ENCODE measurements at places on chromosomes 13 and 19.

DNA sequence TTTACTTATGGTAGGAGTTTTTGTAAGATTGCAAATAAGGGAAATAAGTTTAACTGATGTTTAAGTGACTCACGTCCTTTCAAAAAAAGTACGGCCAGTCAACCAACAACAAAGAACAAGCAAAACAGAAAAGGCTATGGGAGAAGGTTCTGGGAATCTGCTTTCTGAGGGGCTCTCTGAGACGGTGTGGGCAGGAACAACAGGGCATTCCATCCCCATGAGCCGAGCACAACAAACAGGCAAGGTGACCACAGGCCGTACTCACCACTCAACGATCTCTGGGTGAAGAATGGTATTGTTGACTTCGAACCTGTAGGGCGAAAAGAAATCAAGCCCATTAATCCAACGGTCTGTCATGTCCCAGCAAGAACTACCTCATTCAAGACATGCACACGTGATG, 43.8 kb downstream of the PEPD start:
- H3K4me1 ChIP-seq = no peaks in the 10 kb centered on the region
- no peaks in the 10 kb centered on the region for H3K27me3 ChIP-seq
- no peak overlapping the region for H3K4me3 ChIP-seq
- peaks cover 10% of the 10 kb centered on the region for H3K36me3 ChIP-seq

- no peaks in the 10 kb centered on the region for H3K27me3 ChIP-seq
- no peaks in the 10 kb centered on the region for H3K36me3 ChIP-seq
- DNase-seq = no peak
- no peaks in the 10 kb centered on the region for H3K4me1 ChIP-seq
- H3K4me3 ChIP-seq = no peak overlapping the region
Measured at GRCh38 chr13:19185086-19185864, 3.7 kb upstream of the TUBA3C start.

- DNase-seq = peak; percentile 77
- peak overlapping the region; percentile 93 for H3K27ac ChIP-seq
- H3K36me3 ChIP-seq = peaks cover 14% of the 10 kb centered on the region
- peak overlapping the region; percentile 96 for H3K4me3 ChIP-seq
Measured at GRCh38 chr19:11963566-11964355, 1.1 kb upstream of the ZNF763 start.

DNA sequence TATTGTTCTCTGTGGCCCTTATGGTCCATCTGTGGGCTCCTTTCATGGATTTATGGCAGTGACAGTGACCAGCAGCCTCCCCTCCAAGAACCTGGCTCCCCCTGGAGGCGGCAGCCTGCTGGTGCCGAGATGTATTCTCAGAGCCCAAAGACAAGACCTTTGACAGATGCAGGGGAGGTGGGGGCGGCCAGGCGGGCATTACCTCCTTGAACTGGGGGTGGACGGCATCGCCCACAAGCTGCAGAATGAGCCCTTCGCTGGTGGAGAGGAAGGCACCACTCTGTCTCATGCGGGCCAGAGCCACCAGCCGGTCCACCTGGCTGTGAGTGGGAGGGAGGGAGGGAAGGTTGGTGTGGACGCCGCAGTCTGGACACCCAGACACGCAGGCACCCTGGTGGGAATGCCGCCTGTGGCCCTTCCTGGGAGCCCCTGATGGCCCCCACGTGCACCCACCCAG, 6.6 kb downstream of the ISOC2 start:
- H3K27ac ChIP-seq = no peak overlapping the region
- peaks cover 25% of the 10 kb centered on the region for H3K27me3 ChIP-seq
- H3K4me1 ChIP-seq = peaks cover 5% of the 10 kb centered on the region
- peak; percentile 65 for DNase-seq
- H3K4me3 ChIP-seq = no peak overlapping the region
- peaks cover 8% of the 10 kb centered on the region for H3K36me3 ChIP-seq

DNA sequence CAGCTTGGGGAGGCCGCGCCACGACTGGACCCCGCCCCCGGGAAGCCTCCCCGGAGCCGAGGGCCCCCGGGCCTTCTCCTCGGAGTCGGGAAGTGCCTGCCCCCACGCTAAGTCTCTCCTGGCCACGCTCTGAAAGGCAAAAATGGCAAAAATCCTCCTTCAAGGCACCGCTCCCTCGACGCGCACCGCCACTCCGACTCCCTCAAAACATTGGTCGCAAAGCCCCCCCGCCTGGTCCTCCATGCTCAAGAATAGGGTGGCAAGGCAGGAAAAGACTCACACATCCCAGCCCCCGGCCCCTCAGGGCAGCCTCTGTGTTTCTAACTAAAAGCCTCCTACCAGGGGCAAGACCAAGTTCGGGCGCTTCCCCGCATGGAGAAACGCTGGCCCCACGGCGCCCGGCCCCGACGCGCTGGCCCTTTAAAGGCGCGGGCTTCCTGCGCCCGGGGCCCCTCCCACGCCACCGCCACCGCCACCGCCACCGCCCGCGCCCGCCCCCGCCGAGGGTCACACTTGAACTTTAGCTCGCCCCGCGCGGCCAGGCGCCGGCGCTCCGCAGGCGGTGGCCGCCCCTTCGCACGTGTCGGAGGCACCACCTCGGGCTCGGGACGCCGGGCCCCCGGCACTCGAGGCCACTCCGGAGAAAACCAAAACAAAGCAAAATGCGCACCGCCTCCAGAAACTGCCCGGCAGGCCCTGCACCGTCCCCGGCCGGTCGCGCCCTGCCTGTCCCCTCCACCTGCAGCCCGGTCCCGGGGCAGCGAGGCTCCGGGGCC, 1.9 kb downstream of the FOXO1 start:
- H3K36me3 ChIP-seq = peaks cover 12% of the 10 kb centered on the region
- peak overlapping the region; percentile 86 for H3K4me3 ChIP-seq
- no peaks in the 10 kb centered on the region for H3K27me3 ChIP-seq
- peak; percentile 83 for DNase-seq

DNA sequence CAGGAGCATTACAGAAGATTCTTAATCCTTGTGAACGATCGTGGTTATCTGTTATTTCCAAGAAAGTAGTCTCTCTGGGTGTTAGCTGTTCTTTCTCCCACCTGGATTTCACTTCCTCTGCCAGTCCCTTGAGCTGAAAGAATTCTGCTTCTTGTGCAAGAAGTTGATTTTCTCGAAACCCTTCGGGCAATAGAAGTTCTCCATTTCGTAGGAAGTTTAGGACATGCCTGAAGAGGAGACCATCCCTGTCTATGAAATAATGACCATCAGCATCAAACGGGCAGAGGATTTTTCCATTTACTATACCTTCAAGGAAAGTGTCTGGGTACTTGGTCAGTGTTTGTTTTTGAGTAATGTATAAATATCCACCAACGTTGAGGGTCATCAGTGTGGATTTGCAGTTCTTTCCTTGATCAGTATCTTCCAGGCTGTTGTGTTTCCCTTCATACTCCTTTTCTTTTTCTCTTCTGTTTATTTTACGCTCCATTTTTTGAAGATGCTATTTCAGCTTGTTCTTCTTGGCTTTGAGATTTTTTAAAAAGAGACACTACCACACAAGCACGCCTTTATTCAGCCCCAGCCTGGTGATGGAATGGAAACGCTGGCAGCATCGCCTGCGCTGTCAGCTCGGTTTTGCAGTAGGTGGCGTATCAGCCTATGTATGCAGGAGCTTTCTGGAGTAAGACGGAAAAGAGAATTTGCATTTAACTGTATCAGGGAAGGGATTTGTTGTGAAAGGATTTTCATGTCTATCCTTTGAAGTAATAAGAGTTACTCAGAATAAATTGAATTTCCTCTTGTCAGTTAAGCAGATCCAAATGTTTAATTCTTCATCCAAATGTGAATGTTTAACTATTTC, 6.5 kb downstream of the KCTD4 start:
- peaks cover 4% of the 10 kb centered on the region for H3K4me1 ChIP-seq
- no peak overlapping the region for H3K27ac ChIP-seq
- no peak for DNase-seq

GRCh38 chr13:30798776-30799355, 63.5 kb downstream of the ALOX5AP start:
- peaks cover 24% of the 10 kb centered on the region for H3K4me1 ChIP-seq
- no peak overlapping the region for H3K27ac ChIP-seq
- no peak for DNase-seq

- H3K36me3 ChIP-seq = peaks cover 10% of the 10 kb centered on the region
- peaks cover 9% of the 10 kb centered on the region for H3K4me1 ChIP-seq
- no peak overlapping the region for H3K4me3 ChIP-seq
- no peaks in the 10 kb centered on the region for H3K27me3 ChIP-seq
- no peak for DNase-seq
- H3K27ac ChIP-seq = no peak overlapping the region
Measured at GRCh38 chr19:34276614-34277013, 22.3 kb downstream of the GARRE1 start.

GRCh38 chr13:47121092-47121763, 224.4 kb upstream of the HTR2A start:
- no peak for DNase-seq
- no peaks in the 10 kb centered on the region for H3K4me1 ChIP-seq
- no peak overlapping the region for H3K27ac ChIP-seq
- peaks cover 13% of the 10 kb centered on the region for H3K27me3 ChIP-seq
- H3K36me3 ChIP-seq = no peaks in the 10 kb centered on the region

GRCh38 chr13:93859716-93860115, 619.8 kb downstream of the DCT start:
- no peaks in the 10 kb centered on the region for H3K4me1 ChIP-seq
- DNase-seq = no peak
- no peak overlapping the region for H3K4me3 ChIP-seq

DNA sequence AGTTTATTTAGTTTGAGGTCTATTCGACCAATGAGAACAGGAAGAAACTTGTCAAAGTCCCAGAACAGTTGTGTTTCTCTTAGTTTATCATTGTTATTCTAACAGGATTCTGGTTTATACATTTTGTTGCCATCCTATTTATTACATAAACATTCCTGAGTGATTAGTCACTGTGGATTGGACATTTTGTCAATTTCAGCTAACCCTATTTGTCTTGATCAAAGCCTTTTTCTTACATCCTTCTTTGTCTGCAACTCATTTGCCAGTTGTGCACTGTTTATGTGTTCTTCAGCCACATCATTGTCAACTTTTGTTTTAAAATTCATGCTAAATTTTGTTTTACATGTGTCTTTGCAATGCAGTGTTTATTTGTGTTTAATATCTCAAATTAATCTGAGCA, 886.0 kb upstream of the SLC10A2 start:
- no peak overlapping the region for H3K4me3 ChIP-seq
- no peaks in the 10 kb centered on the region for H3K36me3 ChIP-seq
- no peaks in the 10 kb centered on the region for H3K27me3 ChIP-seq

DNA sequence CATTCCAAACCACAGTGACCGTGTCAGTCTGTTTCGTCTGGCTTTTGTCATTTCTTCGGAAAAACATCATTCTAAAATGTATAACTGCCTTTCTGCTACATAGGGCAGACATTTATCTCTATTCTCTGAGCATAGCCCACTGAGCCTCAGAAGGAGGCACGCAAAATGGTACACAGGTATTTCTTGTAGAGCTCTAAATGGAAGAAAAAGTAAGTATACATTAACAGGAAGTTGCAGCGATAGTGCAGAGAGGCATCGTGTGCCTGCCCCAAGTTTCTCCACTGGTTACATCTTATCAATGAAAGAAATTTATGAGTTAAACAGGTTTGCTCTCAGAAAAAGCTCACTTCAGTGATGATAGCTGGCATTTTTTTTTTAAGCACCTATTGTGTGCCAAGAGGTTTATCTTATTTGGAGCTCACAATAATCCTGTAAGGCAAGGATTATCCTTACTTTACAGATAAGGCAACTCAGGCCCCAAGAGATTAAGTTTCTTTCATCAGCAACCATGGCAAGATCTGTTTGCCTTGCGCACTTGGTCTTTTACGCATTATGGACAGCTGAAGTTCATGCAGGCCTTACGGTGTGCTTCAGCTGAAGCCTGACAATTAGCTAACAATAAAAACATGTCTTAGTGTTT, 1.2 kb upstream of the RCBTB2 start:
- H3K27me3 ChIP-seq = peaks cover 2% of the 10 kb centered on the region
- peak overlapping the region; percentile 98 for H3K27ac ChIP-seq
- no peak for DNase-seq
- peak overlapping the region; percentile 93 for H3K4me3 ChIP-seq
- peaks cover 33% of the 10 kb centered on the region for H3K4me1 ChIP-seq

GRCh38 chr13:97307118-97307881, 85.2 kb downstream of the MBNL2 start:
- H3K27ac ChIP-seq = no peak overlapping the region
- H3K4me1 ChIP-seq = no peaks in the 10 kb centered on the region
- H3K27me3 ChIP-seq = no peaks in the 10 kb centered on the region

DNA sequence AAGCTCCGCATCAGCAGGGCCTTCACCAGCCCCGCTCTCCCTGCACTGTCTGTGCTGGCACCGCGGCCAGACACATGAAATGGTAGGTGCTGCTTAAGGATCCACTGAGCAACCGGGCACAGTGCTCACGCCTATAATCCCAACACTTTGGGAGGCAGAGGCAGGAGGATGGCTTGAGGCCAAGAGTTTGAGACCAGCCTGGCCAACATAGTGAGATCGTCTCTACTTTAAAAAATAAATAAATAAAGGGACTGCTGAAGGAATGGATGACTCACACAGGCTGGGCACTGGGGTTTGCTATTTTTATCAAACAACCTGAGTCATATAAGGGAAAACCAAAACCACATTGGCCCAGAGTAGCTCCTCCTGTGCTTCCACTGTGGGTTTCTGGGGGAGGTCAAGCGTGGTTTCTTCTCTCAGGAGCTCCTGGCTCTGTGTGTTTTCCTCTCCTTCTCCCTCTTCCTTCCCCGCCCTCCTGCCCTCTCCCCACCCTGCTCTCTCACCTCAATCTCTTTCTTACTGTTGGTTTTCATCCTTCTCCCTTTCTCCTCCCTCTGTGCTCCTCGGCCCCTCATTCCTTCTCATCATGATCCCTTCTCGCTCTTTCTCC, 21.3 kb downstream of the VRK3 start:
- H3K27me3 ChIP-seq = no peaks in the 10 kb centered on the region
- no peak for DNase-seq
- H3K27ac ChIP-seq = peak overlapping the region; percentile 77
- H3K4me3 ChIP-seq = peak overlapping the region; percentile 64
- peaks cover 20% of the 10 kb centered on the region for H3K4me1 ChIP-seq

DNA sequence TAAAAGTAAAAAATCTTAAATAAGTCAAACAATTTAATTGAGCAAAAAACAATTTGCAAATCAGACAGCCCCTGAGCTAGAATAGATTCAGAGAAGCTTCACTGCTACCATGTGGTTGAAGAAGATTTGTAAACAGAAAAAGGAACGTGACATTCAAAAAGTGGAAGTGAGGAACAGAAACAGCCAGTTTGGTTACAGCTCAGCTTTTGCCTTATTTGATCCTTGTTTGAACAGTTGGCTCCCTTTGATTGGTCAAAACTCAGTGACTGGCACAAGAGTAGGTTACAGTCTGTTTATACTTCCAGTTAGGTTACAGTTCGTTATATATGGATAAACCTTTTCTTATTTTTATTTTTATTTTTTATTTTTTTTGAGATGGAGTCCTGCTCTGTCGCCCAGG, 5.8 kb downstream of the ZNF221 start:
- no peak overlapping the region for H3K27ac ChIP-seq
- DNase-seq = no peak
- no peak overlapping the region for H3K4me3 ChIP-seq
- peaks cover 7% of the 10 kb centered on the region for H3K36me3 ChIP-seq
- no peaks in the 10 kb centered on the region for H3K27me3 ChIP-seq

Data from activated naive CD8-positive, alpha-beta T cell treated with anti-CD3 and anti-CD28 coated beads, Interleukin-2, amount 10 ng/mL, durations not matched to agents 7 days and 5 days (primary cell).